ENCODE measurements at places on chromosomes 16 and 17.

GRCh38 chr16:80804526-80805383 lies at the start of gene CDYL2:
Gene CDYL2, minus strand, starts transcription at chr16:80804598. Its CDS starts 425 bp downstream, at chr16:80804173.
- no peaks in the 10 kb centered on the region for H3K27me3 ChIP-seq
- H3K4me3 ChIP-seq = peak within 1 kb of the TSS; percentile 49
- no peaks in the 10 kb centered on the region for H3K4me1 ChIP-seq
- H3K36me3 ChIP-seq = no peaks in the 10 kb centered on the region
- H3K27ac ChIP-seq = no peak within 1 kb of the TSS

GRCh38 chr17:32849879-32850278 lies 27.0 kb downstream of the MYO1D start:
- no peaks in the 10 kb centered on the region for H3K36me3 ChIP-seq
- H3K4me3 ChIP-seq = no peak overlapping the region
- H3K4me1 ChIP-seq = peaks cover 13% of the 10 kb centered on the region
- no peak for DNase-seq

- H3K36me3 ChIP-seq = no peaks in the 10 kb centered on the region
- no peaks in the 10 kb centered on the region for H3K4me1 ChIP-seq
- no peak overlapping the region for H3K4me3 ChIP-seq
- H3K27ac ChIP-seq = no peak overlapping the region
- no peak for DNase-seq
These were observed 1568.1 kb upstream of the GOT2 start for GRCh38 chr16:60302261-60302660.

GRCh38 chr17:76709077-76709950 lies 1.5 kb downstream of the MXRA7 start:
- H3K36me3 ChIP-seq = no peaks in the 10 kb centered on the region
- no peaks in the 10 kb centered on the region for H3K27me3 ChIP-seq
- H3K4me3 ChIP-seq = peak overlapping the region; percentile 75
- no peak for DNase-seq
- peak overlapping the region; percentile 96 for H3K27ac ChIP-seq
- peaks cover 42% of the 10 kb centered on the region for H3K4me1 ChIP-seq
